ENCODE measurements at places on chromosomes 4 and X. TPM values are rescaled to one million over a fixed set of nuclear protein-coding genes. Genes with fewer than 3 reads are reported as not detected.

GRCh38 chr4:118281611-118282442 lies 71.0 kb downstream of the PRSS12 start:
- DNase-seq = no peak

DNA sequence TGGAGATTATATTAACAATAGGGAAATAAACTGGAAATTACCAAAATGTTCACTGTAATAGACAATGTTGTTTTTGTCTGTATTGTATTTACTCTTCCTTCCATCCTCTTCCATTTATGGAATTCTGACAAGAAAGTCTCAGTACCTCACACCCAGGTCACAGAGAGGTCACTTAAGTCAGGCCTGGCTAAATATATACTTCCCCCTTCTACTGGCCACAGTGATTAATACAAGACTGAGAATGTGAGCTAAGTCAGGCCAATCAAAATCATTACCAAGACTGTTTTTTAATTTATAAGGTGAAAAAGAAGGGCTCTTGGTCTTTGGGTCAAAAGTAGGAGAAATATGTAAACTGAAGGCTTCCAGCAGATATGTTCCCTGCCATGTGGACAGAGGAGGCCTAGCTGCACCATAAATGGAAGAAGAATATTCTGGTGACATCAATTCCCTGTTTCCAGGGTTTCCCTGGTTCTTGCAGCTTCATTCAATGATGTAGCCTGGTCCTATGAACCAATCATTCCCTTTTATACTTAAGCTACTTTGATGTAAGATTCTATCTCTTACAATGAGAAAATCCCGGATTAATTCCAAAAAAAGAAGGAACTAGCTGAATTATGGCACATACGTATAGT lies 64.3 kb downstream of the LRBA start:
- DNase-seq = no peak

GRCh38 chr4:90189946-90190345 lies 62.8 kb downstream of the CCSER1 start:
- no peak for DNase-seq

DNA sequence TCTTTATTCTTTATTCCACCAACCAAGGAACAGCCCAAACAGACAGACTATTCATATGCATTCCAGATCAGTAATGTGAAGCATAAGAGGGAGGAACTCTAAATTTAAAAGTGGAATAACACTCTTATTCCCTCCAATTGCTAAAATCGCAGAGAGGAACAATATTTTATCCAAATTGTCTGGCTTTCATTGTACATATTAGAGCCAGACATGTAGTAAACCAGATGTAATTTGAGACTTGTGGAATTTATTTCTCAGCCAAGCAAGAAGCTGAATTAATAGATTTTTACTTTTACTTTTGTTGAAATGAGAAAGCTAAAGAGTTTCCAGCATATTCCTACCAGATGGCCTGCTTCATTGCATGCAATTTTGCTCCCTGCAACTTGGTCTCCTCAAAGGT lies 674.6 kb upstream of the SLIT2 start:
- no peak for DNase-seq

GRCh38 chrX:30488092-30488491 lies 89.5 kb downstream of the TASL start:
- no peak for DNase-seq

GRCh38 chrX:110086162-110086915 lies 83.4 kb downstream of the TMEM164 start:
- DNase-seq = no peak

- no peak for DNase-seq
Observed at GRCh38 chr4:7218686-7219085, 26.3 kb downstream of the SORCS2 start.

DNA sequence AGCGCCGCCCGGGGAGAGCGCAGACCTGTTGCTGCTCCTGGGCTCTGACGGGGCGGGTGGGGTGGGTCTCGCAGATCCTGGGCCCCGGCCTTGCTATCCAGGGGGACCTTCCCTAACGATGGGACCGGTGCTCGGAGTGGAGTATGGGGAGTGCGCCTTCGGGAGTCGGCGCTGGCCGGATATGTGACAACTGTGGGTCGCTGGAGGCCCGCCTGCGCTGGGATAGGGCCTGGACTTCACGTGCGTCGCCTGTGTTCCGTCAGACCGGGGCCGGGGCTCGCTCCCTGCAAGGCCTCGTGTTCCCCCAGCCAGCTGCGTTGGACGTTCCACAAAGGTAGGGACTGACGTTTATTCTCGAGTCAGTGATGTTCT lies 1.3 kb downstream of the TBL1X start:
- DNase-seq = peak; percentile 65

Gene HSFX1
- 0.05 TPM for polyA plus RNA-seq

Gene ATP1B4
- polyA plus RNA-seq = not detected

Gene NAA11
- polyA plus RNA-seq = not detected

Gene HDAC6
- polyA plus RNA-seq = 48.9 TPM

Gene HERC6
- polyA plus RNA-seq = 1.6 TPM

Gene ANXA5
- polyA plus RNA-seq = 420 TPM

All from SK-N-SH (cell line).